ENCODE measurements at places on chromosomes 1 and 21. TPM values are rescaled to one million over a fixed set of nuclear protein-coding genes. Genes with fewer than 3 reads are reported as not detected.

Gene KCNH1
- 0.13 TPM for polyA plus RNA-seq

Gene EPHB2
- 15.7 TPM for polyA plus RNA-seq

GRCh38 chr1:174789399-174789798, 210.3 kb upstream of the CACYBP start:
- DNase-seq: no peak

DNA sequence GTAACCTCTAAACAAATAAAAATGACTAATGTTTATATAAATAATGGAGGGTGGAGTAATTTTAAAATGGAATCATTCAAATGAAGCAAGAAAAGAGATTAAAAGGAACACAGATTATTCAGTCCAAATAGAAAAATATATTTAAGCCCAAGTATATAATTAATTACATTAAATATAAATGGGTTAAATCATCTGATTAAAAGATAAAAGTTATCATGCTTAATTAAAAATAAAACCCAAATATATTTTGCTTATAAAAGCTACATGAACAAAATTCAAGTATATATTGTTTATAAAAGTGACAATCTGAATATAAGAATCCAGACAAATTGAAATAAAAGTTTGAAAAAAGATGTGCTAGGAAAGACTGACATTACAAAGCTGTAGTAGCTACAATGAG, 63.9 kb upstream of the ACTRT2 start:
- no peak for DNase-seq

DNA sequence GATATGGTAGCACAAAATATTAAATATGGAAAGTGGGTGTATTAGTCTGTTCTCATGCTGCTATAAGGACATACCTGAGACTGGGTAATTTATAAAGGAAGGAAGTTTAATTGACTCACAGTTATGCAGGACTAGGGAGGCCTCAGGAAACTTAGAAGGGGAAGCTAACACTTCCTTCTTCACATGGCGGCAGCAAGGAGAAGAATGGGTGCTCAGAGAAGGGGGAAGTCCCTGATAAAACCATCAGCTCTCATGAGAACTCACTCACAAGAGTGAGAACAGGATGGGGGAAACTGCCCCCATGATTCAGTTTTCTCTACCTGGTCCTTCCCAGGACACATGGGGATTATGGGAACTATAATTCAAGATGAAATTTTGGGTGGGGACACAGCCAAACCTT, 15.8 kb upstream of the BACE2 start:
- no peak for DNase-seq

GRCh38 chr1:45499415-45499769, 481 bp downstream of the CCDC163 start:
- DNase-seq: no peak

DNA sequence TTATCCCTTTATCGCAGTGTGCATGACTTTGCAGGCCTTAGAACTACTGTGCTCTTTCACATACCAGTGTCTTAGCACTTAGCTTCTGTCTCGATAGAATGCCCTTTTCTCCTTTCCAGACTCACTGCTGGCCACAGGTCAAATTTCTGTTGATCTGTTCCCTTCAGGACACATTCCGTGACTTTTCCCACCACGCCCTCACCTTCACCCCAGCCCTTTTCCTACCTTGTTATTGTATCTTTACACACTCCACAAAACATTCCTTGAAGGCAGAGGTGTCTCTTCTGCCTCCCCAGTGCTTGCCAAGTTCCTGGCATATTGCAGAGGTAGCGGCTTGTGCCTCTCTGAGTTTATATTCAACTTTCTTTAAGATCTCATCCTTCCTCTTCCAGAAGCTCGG, 3.7 kb upstream of the IGSF9 start:
- no peak for DNase-seq

- no peak for DNase-seq
Measured at GRCh38 chr1:192133350-192133926, 24.8 kb upstream of the RGS18 start.

Gene DMBX1
- not detected for polyA plus RNA-seq

GRCh38 chr21:14312871-14313270, 70.1 kb downstream of the HSPA13 start:
- DNase-seq: peak; percentile 6

DNA sequence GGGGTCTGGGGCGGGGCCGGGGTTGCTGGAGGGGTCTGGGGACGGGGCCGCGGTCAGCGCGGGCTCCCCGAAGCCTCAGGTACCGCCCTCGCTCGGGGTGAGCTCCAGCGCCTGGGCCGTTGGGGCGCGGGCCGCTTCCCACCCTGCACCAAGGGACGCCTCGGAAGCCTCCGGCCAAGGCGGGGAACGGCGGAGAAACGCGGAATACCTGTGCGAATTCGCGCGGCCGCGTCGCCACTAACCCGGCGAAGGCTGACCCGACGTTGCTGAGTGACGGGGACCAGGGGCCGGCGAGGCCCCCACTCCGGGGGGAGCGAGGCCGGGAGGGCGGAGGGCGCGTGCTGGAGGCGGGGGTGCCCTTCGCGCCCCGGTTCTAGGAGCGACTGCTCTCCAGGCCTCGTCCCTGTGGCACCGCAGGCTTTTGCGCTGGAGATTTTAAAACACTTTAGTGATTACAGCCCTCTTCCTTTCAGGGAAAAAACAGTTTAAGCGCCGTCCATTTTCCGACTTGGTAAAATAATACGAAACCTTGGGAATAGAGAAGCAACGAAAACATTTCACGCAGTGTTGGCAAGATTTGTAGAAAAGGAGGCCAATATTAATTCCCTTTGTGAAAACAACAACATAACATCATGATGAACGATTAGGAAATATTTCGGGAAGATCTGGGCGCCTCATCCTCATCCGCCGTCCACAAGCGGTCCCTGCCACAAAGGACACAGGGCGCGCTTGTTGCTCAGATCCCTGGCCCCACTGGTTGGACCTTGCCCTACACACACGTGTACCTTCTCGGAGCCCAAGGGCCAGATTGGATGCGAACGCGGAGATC, 971 bp upstream of the GNG4 start:
- no peak for DNase-seq

GRCh38 chr1:110003747-110004428, 19.3 kb downstream of the AHCYL1 start:
- peak; percentile 29 for DNase-seq

GRCh38 chr1:119676571-119677206, 28.6 kb upstream of the ZNF697 start:
- DNase-seq: no peak

GRCh38 chr1:167533851-167534300, 15.5 kb upstream of the CD247 start:
- peak; percentile 28 for DNase-seq

Gene KCNAB2
- 4.1 TPM for polyA plus RNA-seq

- DNase-seq: peak; percentile 90
Measured at GRCh38 chr1:61318319-61319125, 236.2 kb downstream of the NFIA start.

- DNase-seq: no peak
Measured at GRCh38 chr1:194341587-194341986, 1155.2 kb upstream of the B3GALT2 start.

Gene FAAH
- 20.1 TPM for polyA plus RNA-seq

Gene ADAM30
- not detected for polyA plus RNA-seq

Gene GPX7
- polyA plus RNA-seq: 150 TPM

- no peak for DNase-seq
Measured at GRCh38 chr1:80896781-80897356, 903.9 kb upstream of the ADGRL2 start.

- no peak for DNase-seq
Measured at GRCh38 chr1:245085508-245086095, 69.2 kb upstream of the KIF26B start.

DNA sequence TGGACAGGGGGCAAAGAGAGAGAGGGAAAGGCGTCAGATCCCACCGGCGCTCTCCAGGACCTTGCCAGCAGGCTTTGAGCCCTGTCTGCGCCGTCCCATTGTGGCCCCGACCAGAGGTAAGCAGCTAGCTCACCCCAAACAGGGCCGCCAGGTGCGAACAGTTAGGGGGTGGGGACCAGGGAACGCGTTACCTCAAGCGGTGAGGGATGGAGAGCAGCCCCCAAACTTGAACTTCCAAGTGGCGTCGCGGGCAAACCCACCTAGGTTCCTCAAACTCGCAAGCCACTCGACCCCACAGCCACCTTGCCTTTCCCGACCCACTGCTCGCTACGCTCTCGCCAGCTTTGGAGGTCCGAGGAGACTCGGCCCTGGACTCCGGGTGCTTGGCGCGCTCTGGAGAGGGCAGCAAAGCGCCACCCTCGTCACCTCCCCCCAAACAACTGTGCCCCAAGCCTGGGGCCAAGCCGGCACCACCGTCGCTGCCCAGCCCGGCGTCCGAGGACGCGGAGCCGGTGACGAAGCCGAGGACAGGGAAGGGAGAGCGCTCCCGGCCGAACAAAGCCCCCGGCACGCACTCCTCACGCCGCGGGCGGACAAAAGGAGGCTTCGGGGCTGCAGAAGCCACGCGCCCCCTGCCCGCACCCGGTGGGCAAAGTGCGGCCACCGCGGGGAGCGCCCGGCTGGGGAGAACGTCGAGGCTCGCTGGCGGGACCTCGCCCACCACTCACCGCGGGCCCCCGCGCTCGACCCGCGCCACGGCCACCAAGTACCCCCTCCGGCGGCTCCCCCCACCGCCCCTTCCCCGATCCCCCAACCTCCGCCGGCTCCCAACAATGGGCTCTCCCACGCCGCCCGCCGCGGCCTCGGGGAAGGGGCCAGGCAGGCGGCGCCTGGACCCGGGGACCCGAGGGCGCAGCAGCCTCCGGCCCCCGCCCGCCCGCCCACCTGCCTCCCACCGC, 976 bp downstream of the SSBP3 start:
- DNase-seq: no peak

DNA sequence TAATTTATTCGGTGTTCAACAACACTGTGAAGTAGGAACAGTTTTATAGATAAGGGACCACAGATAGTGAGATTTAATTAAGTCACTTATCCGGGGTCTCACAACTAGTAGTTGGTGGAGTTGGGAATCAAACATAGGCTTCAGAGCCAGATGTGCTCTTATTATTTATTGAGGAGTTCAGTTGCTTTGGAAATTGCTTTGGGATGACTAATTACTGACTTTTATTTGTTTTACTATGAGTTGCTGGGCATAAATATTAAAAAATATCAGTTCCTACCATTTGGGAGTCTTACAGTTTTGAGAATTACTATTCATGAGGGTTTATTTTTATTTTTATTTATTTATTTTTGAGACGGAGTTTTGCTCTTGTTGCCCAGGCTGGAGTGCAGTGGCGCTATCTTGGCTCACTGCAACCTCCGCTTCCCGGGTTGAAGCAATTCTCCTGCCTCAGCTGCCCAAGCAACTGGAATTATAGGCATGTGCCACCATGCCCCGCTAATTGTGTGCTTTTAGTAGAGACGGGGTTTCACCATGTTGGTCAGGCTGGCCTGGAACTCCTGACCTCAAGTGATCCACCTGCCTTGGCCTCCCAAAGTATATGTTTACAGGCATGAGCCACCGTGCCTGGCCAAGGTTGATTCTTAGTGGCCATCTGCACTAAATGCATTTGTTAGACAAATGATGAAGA, 27.7 kb downstream of the THRAP3 start:
- no peak for DNase-seq

Gene SIK1
- 1.3 TPM for polyA plus RNA-seq
